GM18507 (cell line): ENCODE measurements at places on chromosomes 7 and 10.

- no peak for DNase-seq
Observed at GRCh38 chr7:91050677-91051076, 213.6 kb upstream of the FZD1 start.

DNA sequence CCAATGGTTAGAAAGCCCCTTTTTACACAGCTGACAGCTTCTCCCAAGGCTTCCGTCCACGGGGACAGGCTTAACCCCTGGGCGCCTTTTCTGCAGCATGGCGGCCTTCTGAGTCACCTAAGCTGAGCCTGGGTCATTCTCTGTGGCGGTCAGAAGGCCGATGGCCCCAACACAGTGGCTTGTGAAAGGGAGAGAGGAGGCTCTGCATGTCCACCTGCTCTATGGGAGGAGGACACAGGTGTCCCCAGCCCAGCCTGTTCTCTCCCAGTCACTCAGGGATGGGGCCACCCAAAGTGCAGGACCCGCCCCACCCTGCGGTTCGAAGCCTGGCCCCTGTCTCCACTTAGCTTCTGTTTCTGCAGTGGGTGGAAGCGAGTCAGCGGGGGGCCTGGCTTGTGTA, 20.4 kb upstream of the TTYH3 start:
- DNase-seq, result no peak

DNA sequence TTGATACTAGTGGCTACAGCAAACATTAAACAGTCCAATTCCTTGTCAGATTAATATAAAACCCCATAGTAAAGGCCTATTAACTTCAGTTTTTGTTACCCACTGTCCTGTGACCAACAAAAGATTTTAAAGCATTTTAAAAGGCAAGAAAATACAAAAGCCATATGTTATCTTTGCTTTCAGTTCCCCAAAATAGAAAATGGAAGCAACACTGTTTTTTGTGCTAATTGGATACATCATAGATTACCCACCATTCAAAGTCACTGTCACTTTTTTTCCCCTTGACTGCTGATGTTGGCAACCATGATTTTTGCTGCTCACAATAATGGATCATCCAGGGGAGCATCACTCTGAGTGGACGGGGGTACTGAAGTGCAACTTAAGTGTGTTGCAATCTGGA, 52.4 kb upstream of the TMEM140 start:
- no peak for DNase-seq

DNA sequence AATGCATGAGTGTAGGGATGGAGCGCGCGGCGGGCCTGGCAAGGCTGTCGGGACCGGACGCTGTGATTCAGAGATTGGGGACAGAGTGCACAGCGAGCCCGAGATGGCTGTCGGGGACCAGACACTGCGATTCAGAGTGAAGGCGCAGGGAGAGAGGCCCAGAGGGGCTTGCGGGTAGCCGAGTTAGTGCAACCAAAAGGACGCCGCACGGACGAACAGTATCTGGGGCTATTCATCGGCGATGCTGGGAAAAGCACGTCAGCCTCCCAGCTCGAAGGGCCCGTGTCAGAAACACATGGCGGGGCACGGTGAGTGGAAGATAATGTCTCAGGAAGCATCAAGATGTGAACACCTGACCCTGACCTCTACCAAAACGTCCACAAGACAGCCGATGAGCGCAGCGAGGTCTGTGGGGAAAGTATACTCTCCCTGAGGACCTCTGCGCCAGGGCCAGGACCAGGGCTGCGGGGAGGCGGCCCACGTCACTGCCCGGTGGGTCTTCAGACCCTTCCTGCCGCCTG, 215.8 kb downstream of the ZMYND11 start:
- DNase-seq, result no peak

DNA sequence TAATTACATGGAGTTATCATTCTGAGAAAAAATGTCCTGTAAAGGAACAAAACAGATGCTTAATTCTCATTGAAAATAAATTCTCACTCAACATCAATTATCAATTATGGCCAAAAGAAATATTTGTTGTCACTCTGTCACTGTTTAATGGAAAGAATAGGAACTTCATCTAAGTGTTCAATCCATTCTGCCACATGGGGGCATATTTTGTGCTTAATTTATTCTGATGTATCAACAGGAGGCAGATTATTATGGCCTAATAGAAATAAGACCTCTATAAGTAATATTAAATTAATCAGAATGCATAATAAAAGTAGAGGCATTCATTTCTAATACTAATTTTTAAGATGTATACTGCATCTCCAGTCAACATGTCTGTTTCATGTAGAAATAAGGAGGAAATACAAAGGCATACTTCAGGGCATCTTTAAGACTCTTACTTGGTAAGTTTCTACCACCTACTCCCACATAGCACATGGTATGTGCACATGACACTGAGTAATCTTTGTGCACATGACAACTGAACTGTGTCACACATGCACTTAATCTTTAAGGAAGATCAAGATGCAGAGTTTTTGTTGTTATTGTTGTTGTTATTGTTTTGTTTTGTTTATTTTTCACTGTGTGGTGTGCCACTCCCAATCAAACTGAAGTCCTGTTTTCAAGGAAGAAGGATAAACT, 420.4 kb upstream of the SEMA3A start:
- no peak for DNase-seq

DNA sequence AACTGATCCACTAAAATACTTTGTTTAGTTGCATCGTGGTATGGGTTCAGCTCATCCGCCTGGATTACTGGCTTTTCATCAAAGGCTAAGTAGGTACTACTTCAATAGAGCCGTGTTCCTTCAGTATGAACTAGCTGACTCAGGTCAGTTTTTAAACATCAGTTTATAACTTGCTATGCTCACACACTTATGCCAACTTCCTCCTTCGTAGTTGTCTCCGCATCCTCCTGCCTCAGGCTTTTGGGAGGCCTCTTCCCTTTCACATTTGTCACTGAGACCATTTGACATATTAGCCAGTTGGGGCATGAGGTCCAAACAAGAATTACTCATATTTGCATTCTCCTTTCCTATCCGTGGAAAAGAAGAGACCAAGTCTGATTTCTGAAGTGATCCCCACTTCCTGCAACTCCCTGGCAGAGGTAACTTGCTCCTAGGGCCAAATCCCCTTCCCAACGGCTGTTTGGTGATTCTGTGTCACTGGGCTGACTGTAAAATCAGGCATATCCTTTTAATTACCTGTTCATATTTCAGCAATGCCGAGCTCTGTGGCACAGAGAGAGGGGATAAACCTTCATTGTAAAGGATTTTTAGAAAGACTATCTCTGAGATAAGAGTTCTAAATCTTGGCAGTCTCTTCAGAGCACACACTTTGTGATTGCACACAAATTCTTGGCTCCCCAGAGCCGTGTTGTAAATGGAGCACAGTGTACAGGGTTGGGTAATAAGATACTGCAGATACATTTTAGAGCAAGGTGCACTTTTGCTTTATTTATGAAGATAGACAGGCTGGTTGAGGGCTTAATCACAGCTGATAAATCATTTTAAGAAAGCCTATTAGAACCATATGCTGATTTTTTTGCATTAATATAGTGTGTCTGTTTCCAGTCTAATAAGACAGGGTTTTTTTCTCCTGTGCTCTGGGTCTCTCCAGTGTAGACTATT, 108.0 kb downstream of the CREB5 start:
- DNase-seq, result no peak
